ENCODE measurements at places on chromosomes 16 and 17.

GRCh38 chr16:35431829-35432663 lies 1972.6 kb downstream of the TP53TG3F start:
- DNase-seq: no peak

GRCh38 chr17:60170835-60171752 lies 21.3 kb downstream of the CA4 start:
- DNase-seq: no peak

- no peak for DNase-seq
Observed at GRCh38 chr17:19348081-19348650, 14.4 kb downstream of the B9D1 start.

DNA sequence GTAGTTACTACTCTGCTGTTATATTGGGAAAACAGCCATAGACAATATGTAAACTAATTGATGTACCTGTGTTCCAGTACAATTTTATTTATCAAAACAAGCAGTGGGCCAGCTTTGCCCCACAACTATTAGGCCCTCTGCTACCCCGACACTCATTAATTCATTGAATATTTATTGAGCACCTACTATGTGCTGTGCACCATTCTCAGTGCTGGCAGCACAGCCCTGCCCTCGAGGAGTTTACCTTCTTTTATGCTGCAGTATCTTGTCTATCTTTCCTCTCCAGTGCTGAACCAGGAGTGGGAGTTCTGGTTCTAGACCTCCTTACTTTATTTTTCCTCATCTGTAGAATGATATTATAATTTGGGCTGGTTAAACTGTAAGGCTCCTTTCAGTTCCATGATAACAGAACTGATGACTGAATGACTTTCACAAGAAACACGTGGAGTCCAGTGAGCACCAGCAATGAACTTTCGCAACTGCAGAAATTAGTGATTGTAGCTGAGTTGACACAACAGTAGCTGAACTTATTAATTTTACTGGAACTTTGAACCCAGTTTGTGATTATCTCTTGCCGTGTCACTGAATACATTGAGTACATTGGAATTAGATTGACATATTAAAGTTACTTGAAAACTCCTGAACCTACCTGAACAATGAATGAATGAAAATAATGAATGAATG lies 2.4 kb downstream of the GOSR2 start:
- no peak for DNase-seq

GRCh38 chr17:8872036-8872704 lies 4.7 kb upstream of the PIK3R6 start:
- no peak for DNase-seq

DNA sequence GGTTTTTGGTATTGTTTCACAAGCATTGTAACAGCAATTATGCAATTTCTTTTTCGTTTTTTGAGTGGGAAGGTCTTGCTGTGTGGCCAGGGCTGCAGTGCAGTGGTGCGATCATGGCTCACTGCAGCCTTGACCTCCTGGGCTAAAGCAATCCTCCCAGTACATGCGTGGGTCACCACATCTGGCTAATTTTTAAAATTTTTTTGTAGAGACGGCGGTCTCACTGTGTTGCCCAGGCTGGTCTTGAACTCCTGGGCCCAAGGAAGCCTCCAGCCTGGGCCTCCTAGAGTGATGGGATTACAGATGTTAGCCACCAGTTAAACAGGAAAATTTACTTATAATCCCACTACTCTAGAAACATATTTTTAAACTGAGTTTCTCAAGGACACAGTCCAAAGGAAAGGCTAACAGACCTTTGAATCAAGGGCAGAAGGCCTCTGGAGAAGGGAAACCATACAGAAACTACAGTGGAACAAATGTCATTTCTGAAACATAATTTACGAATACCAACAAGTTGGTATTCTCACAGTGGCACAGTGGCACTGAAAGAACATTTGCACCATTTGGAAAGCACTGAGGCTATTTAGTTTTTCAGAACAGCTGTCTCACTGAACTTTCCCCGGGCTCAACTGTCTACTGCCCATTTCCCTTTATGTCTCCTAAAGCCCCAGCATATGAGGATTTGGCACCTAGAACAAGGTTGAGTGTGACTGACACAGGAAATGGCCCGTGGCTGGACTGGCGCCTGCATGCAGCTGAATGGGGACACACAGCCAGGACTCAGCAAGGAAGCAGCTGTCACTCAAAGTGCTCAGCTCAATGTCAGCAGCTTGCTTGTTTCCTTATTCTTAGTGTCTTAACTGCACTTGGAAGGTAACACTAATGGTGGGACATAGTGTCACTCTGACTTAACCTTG lies 2.8 kb upstream of the PRKAR1A start:
- DNase-seq: peak; percentile 14

- DNase-seq: no peak
Observed at GRCh38 chr17:82107341-82107860, 9.4 kb upstream of the FASN start.

- DNase-seq: no peak
Observed at GRCh38 chr16:85062845-85063244, 35.2 kb downstream of the KIAA0513 start.

DNA sequence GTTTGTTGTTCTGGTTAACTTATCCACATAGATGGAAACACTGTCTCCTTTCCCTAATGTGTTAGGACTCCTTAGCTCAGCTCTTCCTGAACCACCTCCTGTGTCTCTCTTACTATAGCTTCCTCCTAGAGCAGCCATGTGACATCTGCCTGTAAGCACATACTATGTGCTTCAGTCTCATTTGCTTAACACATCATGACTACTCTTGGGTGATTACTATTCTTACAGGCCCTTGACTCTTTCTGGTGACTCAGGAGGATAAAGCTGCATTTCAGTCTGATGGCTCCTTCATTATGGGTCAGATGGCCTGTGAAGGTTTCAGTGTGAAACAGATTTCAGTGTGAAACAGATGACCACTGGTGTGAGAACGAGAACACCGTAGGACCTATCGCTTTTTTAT lies 320 bp upstream of the KRTAP4-2 start:
- DNase-seq: no peak

DNA sequence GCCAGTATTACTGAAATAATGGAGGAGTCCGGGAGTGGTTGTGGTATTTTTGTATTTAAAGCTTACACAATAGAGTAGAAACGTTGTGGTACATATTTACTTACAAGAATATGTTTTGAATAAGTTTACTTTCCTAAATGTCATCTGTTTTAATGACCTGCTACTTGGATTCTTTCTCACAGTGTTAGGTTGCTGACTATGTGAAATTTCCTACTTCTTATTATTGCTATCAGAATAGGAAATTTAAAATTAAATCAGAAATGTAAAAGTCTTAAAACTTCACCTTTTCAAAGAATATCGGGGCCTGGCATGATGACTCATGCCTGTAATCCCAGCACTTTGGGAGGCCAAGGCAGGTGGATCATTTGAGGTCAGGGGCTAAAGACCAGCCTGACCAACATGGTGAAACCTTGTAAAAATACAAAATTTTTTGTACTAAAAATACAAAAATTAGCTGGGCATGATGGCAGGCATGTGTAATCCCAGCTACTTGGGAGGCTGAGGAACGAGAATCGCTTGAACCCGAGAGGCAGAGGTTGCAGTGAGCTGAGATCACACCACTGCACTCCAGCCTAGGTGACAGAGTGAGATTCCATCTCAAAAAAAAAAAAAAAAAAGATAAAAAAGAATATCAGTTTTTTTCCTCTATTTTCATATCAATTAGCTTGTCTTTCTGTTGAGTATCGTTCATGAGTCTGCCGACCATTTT lies 77.8 kb downstream of the VMP1 start:
- DNase-seq: peak; percentile 44

DNA sequence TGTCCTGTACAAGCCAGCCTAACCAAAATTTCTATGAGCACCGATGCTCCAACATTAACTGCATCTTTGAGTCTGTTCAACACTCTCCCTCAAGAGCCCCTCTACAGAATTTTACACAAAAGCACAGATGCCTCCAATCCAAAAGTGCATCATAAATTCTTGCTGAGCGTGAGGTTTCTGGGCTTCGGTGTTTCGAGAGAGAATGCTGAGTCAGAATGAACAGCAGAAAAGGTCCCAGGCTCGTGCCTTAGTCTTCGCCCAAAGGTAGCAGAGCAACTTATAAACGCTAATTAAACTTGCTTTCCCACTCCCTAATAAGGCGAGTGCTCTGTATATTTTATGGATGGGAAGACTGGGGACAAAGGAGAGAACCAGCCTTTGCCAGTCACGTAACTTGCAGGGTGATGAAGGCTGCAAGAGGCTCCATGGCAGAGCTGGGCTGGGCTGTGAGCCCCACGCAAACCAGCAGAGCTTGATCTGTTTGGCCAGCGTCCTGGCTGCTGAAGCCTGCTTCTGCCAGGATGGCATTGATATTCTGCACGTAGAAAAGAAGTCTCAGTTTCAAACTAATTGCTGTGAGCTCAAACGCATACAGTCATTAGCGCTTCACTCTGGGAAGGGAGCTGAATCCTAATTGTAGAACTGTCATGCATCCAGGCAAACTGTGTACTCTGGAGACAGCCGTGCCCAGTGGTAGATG lies 138.5 kb downstream of the DNAH9 start:
- DNase-seq: no peak

- DNase-seq: no peak
Observed at GRCh38 chr16:6096931-6097670, 999.5 kb upstream of the EEF2KMT start.

DNA sequence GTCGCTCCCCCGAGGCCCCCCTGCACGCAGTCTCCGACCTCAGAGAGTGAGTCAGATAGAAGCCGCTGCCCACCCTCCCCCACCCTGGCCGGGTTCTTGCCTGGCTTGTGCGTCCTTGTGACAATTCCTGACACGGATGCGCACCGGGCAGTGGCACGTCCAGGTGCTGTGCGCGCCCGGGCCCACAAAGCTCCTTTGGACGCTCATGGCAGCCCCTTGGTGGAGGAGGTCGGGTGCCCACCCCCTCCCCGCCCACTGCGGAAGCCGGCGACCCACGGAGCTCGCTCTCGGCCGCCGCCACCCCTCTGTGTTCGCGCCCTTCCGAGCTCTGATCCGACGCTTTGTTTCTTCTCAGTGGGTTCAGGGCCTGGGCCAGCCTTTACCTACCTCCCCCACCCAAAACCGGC lies 662 bp upstream of the TUBB3 start:
- DNase-seq: no peak

GRCh38 chr17:55897301-55897700 lies 146.4 kb downstream of the PCTP start:
- DNase-seq: no peak

- DNase-seq: no peak
Observed at GRCh38 chr17:77247609-77248008, 106.8 kb downstream of the SEC14L1 start.

- DNase-seq: no peak
Observed at GRCh38 chr17:27741361-27741861, 58.9 kb downstream of the NOS2 start.

DNA sequence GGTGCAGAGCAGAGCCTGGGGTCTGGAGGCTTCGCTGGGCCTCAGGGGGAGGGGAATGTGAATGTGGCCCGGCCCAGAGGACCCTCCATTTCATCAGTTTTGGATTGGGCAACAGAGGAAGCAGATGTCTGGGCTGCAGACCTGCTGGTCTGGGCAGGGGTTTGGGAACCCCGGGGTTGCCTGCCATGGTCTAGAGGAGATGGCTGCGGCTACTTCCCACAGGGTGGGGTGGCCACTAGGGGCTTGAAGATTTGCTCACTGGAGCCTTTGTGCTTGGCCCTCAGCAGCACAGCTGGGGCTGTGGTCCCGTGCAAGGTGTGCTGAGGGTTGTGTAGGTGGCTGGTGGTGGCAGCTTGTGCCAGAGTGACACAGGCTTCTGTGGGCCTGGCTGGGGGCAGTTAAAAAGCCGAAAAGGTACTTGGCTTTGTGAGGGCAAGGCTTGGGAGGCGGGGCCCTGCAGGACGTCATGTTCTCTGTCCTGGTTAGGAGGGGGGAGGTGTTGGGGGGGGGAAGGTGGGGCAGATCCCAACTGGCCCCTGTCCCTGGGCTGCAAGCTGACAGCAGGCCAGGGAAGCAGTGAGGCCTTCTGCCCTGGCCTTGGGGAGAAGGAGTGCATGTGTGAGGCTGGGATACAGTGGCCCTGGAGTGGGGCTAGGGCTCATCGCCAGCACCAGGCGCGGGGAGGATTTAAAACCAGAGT lies 98.0 kb downstream of the KPNA2 start:
- no peak for DNase-seq

DNA sequence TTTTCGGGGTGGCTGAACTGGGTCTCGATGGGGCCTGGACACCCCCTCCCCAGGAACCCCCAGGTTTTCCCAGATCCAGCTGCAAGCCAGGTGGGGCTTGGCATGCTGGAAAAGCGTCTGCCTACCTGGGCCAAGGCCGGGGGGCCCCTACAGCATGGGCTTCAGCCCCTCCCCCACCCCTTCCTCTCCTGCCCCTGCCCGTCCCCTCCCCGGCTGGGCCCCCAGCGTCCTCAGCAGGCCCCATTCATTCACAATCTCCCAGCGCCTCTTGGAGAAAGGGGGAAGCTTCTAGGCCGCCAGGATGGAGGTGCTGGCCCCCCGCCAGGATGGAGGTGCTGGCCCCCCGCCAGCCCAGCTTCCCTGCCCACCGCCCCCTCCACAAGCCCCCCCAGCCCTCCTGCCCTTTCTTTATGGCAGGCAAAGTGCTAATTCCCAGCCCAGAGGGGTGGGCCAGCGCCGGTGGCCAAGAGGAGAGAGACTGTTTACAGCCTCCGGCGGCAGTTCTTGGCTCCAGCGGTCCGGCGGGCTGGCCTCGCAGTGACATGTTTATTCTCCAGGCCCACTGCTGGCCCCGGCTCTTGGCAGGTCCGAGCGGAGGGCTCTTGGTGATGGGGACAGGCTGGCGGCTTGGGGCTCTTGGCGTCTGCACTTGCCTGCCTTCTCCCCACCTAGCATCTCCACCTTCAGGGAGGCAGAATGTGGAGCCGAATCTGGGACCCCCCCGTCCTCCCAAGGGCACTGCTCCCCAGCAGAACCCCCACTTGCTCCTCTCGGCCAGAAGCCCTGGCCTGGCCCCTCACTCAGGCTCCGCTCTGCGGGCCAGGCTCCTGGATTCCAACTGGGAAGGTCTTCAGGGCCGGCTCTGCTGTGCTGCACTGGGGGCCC lies 94.4 kb upstream of the CIBAR2 start:
- DNase-seq: no peak

GRCh38 chr16:81995651-81996050 lies 15.6 kb downstream of the SDR42E1 start:
- no peak for DNase-seq

DNA sequence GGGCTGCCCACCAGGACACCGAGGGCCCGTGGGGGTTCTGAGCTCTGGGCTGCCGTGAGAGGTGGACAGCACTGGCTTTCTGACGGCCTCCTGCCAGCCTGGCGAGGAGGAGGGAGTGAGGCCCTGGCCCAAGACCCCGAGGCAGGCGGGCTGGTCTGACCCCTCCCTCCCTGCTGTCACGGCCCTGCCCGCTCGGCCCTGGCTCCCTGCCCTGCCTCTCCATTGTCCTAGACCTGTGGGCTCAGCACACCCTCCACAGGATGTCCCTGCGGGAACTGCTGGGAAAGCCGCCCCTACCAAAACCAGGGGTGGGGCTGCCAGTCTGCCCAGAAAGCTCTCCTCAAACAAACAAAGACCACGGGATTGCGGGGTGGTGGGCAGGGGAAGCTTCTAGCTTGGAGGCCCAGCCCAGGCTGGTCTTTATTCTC lies 20.7 kb downstream of the SPNS2 start:
- no peak for DNase-seq

GRCh38 chr16:88681084-88681680 lies 5.1 kb downstream of the SNAI3 start:
- DNase-seq: no peak

- no peak for DNase-seq
Observed at GRCh38 chr17:21250854-21251253, 2.4 kb downstream of the NATD1 start.

- no peak for DNase-seq
Observed at GRCh38 chr17:58193641-58194255, 1.2 kb downstream of the EPX start.

GRCh38 chr16:15836965-15837611 lies 19.7 kb downstream of the MYH11 start:
- no peak for DNase-seq

GRCh38 chr17:15955793-15956541 lies 11.0 kb downstream of the ADORA2B start:
- no peak for DNase-seq

Data from NCI-H526 treated with DMSO at 0.1 percent for 48 hours (cell line).